ENCODE measurements at places on chromosomes 13 and 19.

DNA sequence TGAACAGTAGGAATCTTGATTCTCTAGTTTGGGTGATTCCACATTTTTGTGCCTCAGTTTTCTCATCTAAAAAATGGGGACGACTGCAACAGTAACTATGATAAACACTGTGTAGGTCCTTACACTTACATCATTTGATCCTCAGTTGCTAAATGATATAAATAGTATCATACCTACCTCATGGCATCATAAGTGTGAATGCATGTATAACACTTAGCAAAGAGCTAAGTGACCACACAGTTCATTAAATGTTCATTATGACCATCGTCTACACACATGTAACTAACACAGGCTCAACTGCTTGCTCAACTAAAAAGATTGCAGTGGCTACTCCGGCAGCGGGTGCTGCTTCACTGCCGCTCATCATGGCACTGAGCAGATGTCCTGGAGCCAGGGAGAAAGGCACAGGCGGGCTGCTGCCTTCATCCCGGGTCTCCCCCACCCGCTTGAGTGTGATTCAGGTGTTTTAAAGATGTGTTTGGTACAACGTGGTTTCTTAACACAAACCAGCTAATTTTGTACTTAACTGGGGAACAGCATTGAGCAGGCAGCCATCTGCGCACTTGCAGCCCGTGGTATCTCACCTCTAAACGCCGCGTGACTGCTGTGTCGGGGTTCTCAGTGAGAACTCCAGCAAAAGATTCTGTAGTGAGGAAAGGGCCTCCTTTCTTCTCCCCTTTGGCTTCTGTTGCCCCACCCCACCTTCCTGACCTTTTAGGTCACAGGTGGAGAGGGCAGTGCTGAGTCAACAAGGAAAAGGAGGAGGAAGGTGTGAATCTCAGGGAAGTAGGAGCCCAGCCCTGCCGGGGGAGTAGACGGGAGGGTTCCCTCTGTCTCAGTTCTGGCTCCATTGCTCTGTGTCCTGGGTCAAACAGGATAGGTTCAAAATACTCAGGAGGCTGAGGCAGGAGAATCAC is 11.7 kb upstream of the ACTN4 start:
- no peak for DNase-seq

- DNase-seq, result no peak
Measured at GRCh38 chr13:97660594-97661260, 226.8 kb downstream of the RAP2A start.

DNA sequence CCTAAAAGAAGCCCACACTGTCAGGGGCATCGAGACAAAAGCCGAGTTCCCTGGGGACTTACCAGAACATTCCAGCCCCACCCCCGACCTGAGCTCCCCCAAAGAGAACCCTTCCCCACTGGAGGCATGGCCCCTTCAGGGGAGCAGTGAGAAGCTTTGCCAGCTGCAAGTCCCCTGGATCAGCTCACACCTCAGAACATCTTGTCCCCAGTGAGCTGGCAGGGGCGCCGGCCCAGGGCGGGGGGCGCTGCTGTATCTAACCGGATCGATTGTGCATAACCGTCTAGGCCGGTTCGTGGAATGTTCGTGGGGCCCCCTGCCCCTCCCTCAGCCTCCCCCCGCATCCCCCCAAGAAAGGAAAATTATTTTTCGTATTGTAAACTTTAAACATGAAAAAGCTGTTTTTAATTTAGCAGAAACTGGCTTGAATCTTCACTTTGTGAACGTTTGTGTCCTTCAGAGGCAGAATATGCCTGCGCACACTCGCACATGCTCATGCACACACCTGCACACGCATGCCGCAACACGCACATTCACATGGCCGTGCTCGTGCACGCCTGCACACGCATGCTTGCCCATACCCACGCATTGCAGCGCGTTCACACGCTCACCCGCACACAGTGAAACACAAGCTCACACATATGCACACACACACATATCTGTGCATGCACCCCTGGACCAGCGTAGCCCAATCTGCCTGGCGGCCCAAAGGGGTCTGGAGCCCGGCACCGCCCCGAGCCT is 12.0 kb upstream of the CRTC1 start:
- no peak for DNase-seq

- no peak for DNase-seq
Measured at GRCh38 chr19:6743066-6743465, 3.6 kb downstream of the TRIP10 start.

DNA sequence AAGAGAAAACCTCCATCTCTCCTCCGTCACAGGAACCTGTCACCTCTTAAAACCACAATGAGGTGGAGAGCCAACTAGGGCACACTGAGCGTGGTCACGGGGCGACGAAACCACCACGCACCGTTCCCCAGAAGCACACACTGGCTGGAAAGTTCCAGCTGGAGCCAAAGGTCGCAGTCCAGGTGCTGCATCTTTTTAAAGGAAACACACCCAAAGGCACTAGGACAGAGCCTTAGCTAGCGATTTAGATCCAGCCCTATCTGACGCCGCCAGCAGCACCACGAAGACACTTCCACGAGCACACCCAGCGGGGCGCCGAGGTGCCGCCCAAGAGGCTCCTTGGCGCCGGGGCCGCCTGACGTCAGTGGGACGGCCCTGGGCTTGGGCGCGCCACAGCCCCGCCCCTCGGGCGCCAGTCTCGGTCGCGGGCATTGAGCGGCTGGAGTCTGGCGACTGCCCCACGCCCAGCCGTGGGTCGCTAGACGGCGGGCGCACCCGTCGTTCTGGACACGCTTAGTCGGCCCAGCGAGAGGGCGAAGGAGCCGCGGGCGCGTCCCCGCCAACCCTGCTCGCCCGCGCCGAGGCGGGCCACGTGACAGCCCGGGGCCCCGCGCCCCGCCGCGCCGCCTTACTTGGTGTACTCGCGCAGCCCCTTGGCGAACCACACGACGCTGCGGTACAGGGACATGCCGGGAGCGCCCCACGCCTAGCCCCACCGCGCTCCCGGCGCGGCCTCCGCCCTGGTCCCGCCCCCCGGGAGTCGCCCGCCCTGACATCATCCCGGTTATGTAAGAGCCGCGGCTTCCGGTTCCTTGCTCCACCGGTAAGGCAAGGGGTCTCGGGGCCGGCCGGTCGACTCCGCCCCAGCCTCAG is at the start of gene DHRS12:
TSS of gene DHRS12 (minus strand) at position 742 of the 873 bp plus-strand sequence. CDS start 4,504 bp downstream, outside the sequence.
- DNase-seq, result peak; percentile 38

DNA sequence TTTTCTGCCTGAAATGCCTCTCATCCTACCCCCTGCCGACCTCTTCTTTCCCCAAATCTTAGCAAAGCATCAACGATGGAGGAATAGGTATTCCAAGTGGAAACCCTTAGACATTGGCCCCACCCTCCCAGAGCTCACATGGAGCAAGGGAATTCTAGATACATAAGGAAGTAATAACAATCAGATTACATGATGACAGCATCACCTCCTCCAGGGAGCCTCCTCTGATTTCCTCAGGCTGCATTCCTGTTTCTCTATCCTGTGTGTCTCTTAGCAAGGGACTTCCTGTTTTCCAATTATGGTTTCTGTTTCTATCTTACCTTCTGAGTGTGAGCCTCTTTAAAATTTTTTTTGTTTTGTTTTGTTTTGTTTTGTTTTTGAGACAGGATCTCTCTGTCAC is 246.6 kb downstream of the TSHZ3 start:
- no peak for DNase-seq

DNA sequence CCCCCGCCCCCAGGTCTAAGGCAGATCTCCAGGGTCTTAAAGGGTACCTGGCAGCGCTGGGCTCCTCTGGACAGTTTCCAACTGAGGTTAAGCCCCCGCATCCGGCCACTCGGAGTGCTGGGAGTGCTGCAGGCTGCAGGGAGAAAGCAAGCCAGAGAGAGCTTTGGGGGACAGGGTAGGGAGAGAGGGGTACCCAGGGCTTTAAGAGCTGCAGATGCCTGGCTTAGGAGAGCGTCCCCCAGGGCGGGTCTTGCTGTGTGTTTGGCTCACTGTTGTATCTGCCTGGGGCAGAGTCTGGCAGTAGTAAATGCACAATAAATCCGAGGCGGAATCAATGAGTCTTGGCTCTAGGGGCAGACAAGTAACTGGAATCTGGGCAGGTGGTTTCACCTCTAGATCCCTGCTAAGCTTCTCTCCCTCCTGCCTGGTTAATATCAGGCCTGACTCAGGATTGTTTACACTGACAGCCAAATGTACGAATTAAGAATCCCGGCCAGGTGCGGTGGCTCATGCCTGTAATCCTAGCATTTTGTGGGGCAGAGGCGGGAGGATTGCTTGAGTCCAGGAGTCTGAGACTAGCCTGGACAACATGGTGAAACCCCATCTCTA is 798 bp upstream of the COX6B2 start:
- DNase-seq, result no peak

DNA sequence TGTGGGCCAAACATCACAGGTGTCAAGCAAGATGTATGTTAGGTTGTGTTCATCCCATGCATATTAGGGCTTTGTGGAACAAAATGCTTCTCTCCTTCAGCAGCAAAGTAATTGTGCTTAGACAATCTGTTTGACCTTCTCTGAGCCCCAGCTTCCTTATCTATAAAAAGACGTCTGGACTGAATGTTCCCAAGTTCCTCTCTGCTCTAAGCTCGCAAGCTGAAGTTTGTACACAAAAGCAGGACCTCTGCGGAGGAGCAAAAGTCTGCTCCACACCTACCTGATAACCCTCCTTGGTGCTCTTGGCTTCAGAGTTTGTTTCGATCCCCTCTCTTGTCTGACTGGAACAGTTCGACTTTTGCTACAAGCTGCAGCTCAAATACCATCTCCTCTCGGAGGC is 95.7 kb upstream of the UBL3 start:
- no peak for DNase-seq

DNA sequence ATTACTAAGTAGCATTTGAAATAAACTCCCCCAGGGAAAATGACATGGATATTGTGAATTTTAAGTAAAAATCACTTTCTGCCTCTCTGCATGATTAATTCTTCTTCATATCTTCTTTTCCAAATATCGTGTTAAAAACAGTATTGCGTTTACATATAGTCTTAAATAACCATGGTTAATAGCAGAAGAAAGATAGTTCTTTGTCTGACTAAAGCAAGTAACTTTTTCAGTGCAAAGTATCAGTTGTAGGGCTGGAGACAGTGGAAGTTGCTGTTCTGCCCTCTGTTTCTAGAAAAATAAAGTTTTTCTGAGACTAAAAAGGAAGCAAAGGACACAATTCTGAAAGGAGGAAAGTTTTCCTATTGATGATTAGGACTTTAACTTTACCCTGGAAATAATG is 330.2 kb downstream of the NDFIP2 start:
- no peak for DNase-seq

Data from cerebellar nuclear complex (tissue), 1 donor.